HL-60 (cell line): ENCODE measurements at places on chromosomes 4 and X.

- DNase-seq: no peak
Observed at GRCh38 chr4:182644683-182645050, 272.5 kb downstream of the DCTD start.

GRCh38 chr4:37793562-37793961, 32.9 kb upstream of the PGM2 start:
- no peak for DNase-seq

GRCh38 chr4:184329659-184330400, 112.2 kb upstream of the ENPP6 start:
- DNase-seq: no peak

GRCh38 chrX:39211501-39211900, 410.2 kb downstream of the MID1IP1 start:
- DNase-seq: no peak

DNA sequence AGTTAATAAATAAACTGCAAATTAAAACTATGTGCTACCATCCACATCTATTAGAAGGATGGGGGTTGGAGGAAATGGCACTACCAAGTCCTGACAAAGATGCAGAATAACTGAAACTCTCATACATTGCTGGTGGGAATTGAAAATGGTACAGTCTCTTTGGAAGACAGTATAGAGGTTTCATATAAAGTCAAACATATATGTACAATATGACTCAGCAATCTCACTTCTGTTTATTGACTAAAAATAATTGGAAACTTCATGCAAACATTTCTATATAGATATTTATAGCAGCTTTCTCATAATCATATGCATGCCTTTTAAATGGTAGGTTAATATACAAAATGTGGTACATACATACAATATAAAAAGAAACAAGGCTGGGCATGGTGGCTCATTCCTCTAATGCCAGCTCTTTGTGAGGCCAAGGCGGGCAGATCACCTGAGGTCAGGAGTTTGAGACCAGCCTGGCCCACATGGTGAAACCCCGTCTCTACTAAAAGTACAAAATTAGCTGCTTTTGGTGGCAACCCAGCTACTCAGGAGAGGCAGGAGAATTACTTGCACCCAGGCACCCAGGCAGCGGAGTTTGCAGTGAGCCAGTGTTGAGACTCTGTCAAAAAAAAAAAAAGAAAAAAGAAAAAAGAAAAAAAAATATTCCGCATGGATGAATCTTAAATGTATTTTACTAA, 225.0 kb upstream of the CXXC4 start:
- no peak for DNase-seq

DNA sequence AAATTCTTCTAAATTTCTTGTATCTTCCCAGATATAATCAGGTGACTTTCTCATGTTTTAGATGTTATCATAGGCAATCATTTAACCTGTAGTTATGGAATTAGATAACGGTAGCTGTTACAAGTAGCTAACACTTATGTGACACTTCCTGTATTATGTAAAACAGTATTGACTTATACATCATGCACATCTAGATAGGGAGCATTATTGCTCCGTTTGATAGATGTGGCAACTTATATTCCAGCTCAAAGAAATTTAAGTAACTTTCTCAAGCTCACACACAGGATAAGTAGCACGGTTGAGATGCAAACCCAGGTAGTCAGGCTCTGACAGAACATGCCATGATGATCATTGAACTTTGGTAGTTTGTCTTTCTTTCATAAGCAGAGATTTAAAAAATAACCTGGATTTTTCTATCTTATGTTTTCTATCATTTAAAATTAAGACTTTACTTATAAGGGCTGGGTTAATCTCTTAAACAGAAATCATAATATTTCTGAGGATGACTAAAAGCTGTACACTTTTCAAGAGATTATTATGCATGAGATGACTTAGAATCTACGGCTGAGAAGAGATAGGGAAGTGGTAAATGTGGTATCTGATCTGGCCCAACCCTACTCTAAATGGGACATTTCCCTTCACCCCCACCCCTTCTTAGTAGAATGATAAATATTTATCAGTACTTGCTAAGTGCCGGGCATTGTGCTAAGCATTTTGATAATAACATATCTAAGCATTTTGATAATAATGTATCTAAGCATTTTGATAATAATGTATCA, 69.1 kb upstream of the HPGD start:
- DNase-seq: no peak

DNA sequence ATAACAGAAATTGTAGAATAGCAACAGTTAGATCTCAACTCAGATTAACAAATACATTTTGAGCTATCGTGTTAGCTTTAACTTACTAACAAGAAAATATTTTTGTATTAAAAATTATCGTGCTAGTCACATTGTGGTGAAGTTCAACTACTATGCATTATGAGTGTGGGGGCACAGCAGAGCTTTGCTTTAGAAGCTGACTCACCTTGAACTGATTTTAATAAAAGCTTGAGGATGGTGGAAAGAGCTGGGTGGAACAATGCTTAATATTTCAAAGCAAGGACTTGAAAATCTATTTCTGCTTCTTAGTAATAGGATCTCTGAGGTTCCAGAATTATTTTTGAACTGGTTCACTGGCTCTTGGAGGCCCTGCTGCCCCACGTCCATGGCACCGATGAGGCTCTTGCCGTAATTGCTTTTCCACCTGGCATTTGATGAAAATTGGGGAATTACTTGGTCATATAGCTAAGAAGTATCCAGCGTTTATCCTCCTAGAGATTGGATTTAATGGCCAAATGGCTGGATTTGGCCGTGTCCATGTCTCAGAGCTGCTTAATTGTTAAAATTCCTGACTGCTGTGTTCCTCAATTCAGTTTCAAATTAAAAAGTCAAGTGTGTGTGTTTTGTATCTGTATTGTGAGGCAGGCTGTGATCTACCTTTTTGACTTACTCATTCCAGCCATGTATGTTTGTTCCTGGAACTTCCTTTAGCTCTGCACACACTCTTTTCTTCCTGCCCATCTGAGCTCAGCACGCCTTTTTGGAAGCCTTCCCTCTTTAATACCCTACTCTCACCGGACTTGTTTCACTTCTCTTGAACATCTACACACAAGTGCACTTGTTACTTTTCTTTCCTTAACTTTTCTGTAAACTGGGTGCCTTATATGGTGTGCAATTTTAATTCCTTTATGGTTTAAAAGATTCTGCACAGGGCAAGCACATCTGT, 66.6 kb upstream of the LIMCH1 start:
- no peak for DNase-seq

DNA sequence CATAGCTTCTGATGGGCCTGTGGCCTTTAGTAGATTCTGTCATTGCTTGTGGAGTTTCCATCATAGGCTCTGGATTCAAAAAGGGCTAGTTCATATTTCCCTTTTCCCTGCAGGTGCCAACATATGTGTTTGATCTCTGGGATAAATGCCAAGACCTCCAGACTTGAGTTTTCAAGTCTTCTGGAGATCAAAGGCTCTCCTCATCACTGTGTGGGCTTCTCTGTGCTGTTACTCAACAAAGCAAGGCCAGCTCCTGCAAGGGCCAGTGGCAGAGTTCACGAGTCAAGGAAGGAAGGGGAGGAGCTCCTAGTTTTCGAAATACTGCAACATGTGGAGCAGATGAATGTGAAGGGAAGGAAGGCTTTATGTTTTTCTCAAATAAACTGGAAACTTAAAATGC, 62.7 kb upstream of the SCML1 start:
- no peak for DNase-seq

- DNase-seq: no peak
Observed at GRCh38 chr4:605702-606425, 19.5 kb upstream of the PDE6B start.

DNA sequence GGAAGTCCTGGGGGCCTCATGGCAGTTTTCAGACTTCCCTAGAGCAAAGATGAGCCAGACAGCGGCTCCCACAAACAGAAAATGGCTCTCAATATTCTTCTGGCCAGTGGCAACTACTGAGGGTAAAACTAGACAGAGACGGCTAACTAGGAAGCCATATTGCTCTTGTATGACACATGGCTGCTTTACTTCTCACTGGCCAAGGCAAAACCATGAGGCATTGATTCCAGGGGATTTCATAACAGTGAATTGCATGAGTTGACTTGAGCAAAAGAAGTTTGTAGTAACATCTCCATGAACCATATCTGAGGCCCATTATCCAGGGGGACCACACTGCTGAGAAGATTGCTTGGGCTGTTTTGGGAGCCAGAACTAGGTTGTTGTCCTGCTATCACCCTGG, 13.7 kb upstream of the TLR8 start:
- DNase-seq: peak; percentile 38

DNA sequence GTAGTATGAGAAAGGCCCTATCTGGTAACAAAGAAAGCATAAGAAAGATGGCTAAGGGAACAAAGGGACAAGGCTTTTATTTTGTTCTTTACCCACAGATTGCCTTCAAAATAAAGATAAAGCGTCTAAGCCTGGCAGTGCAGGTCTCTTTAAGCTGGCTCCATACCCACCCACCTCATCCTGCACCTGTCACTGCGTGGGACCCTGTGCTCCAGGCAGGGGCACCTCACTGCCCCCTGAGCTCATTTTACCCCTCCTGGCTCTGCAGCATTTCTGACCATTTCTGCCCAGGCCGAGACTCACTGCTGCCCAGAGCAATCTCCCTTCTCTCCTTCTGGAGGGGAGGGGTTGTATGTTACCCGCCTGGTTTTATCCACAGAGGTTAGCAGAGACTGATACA, 1.7 kb upstream of the CYP4V2 start:
- DNase-seq: no peak

- DNase-seq: no peak
Observed at GRCh38 chr4:137572163-137572562, 39.9 kb upstream of the PCDH18 start.
